ENCODE measurements at places on chromosomes 11 and 22. TPM values are rescaled to one million over a fixed set of nuclear protein-coding genes. Genes with fewer than 3 reads are reported as not detected.

Gene CD3D
- 1.6 TPM for total RNA-seq

GRCh38 chr11:12224537-12224893, 114.1 kb downstream of the MICAL2 start:
- DNase-seq = peak; percentile 82

Gene OR10A2
- total RNA-seq = not detected

Gene MTA2
- total RNA-seq = 33.1 TPM

Gene CD151
- total RNA-seq = 401 TPM

DNA sequence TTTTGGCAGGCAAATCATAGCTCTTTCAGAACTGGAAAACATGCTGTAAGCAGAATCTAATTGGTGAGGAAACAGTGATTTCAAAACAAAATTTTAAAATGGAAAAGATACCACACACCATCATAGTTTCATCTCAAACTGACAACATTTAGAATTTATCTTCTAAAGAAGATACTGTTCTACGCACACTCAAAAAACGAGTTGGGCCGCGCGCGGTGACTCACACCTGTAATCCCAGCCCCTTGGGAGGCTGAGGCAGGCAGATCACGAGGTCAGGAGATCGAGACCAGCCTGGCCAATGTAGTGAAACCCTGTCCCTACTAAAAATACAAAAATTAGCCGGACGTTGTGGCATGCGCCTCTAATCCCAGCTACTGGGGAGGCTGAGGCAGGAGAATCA, 44.2 kb upstream of the ADSL start:
- no peak for DNase-seq

Gene TRIM77
- total RNA-seq = not detected

DNA sequence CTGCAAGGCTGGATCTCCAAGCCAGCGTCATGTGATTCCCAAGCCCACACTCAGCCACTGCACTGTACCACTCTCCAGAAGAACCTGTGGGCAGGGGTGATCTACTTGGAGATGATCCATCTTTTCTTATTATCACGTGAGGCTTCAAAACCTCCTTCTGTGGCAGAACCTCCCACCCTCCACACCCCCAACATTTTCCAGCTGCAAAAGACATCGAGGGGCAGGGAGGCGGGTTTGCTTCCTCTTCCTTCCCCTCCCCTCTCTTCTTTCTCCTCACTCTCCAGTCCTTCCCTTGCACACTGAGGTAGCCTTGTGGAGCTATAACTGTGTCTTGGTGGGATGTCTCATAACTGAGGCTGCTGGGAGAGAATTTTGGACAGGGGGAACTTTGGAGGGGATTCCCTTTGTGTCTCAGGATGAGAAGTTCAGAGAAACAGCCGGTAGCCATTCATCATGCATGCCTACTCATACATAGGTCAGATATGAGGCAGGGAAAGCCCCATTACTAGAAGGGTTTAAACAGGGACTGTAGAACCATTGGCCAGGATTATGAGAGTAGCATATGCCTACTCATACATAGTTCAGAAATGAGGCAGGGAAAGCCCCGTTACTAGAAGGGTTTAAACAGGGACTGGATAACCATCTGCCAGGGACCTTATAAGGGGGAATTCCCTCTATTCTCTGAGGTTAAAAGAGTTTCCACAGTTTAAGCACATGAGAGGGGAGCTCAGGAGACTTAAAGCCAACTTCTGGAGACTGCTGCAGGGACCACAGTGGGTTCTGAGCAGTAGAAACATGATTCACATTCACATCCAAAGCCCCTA, 420.7 kb upstream of the CADM1 start:
- no peak for DNase-seq

Measured in left ventricle myocardium superior (tissue), 1 donor.